ENCODE measurements at places on chromosomes 16 and 17.

DNA sequence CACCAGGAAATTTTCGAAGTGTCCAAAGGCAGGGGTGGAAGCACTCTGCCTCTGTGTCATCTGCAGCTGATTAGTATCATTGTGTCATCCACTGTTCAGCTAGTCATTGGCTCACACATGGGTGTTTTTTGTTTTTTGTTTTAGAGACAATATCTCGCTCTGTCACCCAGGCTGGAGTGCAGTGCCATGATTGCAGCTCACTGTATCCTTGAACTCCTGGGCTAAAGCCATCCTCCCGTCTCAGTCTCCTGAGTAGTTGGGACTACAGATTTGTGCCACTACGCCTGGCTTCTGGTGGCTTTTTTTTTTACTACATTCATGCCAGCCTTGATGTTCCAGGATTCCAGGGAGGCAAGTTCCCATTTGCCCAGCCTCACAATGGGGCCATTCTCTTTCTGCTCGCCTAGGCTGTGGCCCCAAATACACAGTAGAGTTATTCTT lies 32.5 kb upstream of the MYO18A start:
- DNase-seq: peak; percentile 32

GRCh38 chr17:69187294-69187693 lies 41.3 kb downstream of the ABCA10 start:
- DNase-seq: no peak

DNA sequence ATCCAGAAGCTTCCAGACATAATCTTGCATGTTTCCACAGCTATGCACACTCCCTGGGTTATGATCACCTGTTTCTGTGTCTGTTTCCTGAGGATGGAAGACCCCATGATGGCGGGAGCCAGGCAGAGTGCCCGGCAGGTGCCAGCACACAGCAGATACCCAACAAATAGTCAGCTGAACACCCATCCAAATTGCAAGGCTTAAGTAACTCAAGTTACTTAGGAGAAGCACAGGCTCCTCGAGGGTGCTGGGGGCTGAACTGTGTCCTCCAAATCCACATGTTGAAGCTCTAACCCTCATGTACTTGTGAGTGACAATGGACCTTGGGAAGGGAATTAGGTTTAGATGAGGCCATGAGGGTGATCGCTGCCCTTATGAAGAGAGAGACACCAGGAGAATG lies 79.5 kb upstream of the DOC2B start:
- DNase-seq: no peak

- DNase-seq: no peak
Observed at GRCh38 chr17:79595921-79596320, 14.9 kb downstream of the RBFOX3 start.

DNA sequence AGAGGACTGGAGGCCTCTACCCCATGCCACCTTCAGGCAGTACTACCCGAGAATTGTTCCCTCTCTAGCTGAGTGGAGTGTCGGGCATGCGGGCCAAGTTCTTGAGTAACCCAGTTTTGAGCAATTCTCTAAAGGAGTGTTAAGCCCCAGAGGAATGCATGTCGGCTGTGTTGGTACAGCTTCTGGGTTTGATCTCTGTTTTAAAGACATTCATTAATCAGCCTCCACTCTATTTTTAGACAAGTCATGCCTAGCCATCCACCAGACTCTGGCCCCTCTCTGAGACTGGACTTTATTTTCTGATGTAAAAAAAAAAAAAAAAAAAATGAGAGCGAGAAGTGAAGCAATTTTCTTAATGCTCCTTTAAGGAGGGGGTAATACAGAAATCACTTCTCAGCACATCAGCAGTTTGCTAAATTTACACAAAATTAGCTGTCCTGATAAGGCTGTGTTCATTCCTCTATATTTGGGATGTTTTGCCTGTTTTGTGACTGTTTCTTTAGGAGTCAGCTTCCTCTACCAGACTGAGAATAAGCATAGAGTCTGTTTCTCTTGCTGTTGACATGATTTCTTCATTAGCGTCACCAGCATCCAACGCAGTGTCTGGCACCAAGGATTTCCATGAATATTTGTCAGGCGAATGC lies 88.7 kb downstream of the AXIN2 start:
- peak; percentile 19 for DNase-seq

- DNase-seq: no peak
Observed at GRCh38 chr17:16013943-16014407, 14.4 kb downstream of the TTC19 start.

DNA sequence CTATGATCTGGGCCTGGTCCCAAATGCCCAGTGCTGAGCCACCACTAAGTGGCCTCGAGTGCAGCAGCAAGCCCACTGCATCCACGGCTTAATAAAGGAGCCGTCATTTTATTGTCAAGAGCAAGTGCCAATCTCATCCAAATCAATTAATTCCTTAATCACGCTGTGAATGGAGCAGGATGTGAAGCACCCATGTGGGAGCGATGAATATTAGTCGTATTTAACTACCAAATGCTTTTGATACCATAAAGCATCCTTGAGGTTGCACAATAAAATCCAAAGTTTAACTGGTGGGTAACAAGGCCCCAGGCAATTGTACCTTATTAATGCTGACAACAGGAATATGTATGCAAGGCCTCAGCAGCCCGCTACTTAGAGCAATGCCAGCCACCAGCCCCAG lies 226.0 kb upstream of the C16orf82 start:
- no peak for DNase-seq

DNA sequence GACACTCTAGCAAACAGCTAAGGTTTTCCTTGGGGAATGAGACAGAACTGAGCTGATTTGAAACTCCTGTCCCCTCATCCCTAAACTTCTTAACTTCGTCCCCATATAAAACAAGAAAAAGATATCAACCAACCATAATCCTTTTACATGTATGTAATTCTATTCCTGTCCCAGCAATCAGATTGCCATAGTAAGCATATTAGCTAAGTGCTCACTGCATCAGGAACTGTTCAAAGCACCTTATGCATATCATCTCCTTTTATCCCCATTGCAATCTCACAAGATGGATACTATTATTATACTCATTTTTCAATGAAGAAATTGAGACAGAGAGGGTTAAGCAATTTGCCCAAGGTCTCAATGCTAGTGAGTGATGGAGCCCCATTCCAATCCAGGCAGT lies 6.8 kb downstream of the KIF18B start:
- no peak for DNase-seq

GRCh38 chr17:21843318-21843865 lies 151.1 kb downstream of the KCNJ18 start:
- no peak for DNase-seq

GRCh38 chr16:48459167-48459566 lies 74.0 kb upstream of the SIAH1 start:
- DNase-seq: no peak

GRCh38 chr16:27436921-27437650 lies 35.1 kb downstream of the IL21R start:
- peak; percentile 7 for DNase-seq

DNA sequence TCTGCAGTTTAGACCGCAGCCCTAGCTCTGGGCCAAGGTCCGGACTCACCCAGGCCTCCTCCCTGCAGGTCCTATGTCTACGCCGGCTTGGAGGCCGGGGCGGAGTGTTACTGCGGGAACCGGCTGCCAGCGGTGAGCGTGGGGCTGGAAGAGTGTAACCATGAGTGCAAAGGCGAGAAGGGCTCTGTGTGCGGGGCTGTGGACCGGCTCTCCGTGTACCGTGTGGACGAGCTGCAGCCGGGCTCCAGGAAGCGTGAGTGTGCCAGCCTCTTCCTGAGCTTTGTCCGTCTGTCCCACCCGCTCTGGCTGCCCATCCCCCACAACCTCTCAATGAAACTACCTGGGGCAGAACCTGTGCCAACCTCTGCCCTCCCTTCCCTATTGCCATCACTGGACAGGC lies 20.1 kb downstream of the WSCD1 start:
- no peak for DNase-seq

GRCh38 chr16:20320592-20320991 lies 6.7 kb downstream of the GP2 start:
- no peak for DNase-seq

DNA sequence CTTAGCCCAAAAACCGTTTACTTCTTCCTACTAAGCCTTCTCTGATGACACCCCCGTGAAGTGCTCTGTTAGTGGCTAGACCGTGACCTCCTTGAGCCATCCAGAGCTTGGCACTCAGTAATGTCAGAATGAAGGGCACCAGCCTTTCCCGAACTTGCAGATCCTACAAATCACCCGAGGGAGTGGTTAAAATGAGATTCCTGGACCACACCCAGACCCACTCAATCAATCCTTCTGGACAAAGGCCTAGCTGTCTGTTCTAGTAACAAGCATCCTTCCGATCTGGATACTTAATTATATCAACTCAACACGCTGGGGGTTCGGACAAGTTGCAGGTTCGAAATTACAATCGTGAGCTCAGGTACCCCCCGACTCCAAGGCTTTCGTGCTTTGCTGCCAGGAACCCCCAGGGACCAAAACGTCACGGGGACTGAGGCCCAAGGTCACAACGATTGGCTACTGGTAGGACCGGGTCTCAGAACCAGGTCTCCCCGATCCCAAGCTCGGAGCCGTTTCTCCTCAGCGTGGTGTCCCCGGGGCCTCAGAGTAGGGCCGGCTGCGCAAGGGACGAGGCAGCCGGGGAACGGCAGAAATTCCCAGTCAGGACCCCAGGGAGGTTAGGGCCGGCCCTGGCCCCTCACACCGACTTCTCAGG lies 527 bp downstream of the CIAPIN1 start:
- peak; percentile 38 for DNase-seq

DNA sequence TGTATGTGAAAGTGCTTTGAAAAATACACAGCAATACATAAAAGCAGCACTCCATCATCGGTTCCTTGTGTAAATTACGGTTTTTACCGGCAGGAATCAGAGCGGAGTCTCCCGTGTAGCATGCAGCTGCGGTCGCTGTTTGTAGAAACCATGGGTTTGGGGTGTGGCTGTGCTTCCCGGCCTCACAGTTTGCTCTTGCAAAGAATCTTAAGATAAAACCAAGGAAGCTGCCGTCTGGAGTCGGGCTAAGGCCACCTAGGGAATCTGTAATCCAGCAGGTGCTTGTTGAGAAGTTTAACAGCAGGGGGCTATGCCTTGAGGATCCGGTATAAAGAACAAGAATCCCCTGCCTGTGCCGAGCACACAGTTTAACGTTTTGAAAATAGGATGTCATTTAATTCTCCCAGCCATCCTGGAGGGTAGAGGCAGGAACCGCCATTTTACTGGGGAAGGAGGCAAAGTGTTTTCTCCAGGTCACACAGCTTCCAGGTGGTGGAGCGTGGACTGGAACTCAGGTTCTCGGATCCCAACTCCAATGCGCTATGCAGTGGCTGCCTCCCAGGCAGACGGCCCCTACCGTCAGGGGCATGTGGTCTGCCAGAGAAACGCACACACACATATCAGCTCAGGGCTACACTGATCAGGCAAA lies 6.0 kb upstream of the TLCD3A start:
- DNase-seq: no peak

DNA sequence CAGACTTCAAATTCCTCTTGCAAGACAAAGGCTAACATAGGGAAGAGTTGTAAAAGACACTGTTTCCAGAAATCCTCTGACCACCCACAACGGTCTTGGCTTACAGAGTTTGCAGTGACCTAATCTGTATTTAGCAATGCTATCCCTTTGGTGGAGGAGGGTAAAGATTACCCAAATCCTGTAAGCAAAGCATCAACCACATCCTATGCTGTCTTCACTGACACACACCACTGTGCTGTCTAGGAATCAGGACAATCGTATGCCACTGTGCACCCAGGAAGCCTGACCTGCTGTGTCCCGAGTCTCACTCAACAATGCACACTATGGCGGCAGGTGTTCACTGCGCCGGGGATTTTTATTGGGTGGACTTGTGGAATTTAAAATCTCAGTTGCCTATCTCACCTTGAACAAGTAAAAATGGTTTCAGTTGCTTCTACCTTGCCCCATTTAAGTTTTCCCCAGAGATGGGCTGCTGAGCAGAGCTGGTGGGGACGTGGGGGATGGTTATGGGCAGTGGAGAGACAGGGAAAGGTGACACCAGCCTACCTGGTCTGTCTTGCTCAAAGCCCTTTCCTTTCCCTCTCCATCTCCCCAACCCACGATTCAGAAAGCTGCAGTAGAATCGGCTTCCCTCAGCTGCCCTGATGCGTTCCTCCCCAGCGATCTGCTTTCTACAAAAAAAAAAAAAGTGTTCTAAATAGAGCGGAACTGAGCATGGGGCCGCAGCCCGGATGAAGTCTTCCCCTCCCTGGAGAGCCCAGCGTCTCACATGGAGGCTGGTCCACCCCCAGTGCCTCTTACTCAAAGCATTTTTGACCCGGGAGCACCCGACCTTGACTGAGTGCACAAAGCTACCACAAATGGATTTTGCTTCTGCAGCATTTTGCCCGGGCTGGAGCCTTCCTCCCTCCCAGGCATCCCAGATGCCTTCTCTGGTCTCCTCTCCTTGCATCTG lies 271.5 kb downstream of the SOX9 start:
- no peak for DNase-seq

GRCh38 chr16:56558024-56558747 lies 6.7 kb upstream of the MT4 start:
- no peak for DNase-seq

DNA sequence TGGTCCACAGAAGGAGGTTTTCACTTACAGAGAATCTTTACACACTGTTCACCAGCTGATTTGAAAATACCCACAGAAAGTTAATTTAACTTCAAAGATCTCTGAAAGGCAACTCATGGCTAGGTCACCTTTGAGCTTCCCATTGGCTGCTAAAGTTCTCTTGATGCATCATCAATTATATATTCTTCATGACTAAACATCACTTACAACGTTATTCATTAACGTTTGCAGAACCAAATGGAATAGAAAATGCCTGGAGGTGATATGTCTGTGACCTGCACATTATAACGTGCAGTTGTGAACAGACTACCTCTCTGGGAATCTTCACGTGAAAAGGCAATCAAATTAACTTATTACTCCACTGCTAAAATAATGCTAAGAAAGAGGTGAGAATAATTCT lies 238.5 kb downstream of the ZFHX3 start:
- DNase-seq: no peak

GRCh38 chr17:78010759-78011158 lies 52.3 kb downstream of the TNRC6C start:
- DNase-seq: no peak

DNA sequence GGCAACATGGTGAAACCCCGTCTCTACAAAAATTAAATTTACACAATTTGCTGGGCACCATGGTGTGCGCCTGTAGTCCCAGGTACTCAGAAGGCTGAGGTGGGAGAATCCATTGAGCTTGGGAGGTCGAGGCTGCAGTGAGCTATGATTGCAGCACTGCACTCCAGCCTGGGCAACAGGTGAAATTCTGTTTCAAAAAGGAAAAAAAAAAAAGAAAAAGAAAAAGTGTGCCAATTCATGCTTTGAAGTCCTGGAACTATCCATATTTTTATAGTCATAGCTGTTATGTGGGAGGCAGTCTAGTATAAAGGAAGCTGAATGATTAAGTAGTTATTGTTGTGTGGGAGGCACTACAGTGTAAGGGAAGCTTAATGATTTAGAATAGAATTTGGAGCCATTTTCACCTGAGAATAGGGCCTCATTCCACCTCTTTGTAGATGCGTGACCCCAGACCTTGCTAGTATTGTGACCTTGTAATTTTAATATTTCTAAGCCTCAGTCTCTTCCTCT lies 31.6 kb downstream of the IQCK start:
- DNase-seq: no peak

GRCh38 chr17:79036596-79036995 lies 12.6 kb downstream of the C1QTNF1 start:
- no peak for DNase-seq

All from testis (tissue), 5 donors.